ENCODE measurements at places on chromosomes 13 and 19.

DNA sequence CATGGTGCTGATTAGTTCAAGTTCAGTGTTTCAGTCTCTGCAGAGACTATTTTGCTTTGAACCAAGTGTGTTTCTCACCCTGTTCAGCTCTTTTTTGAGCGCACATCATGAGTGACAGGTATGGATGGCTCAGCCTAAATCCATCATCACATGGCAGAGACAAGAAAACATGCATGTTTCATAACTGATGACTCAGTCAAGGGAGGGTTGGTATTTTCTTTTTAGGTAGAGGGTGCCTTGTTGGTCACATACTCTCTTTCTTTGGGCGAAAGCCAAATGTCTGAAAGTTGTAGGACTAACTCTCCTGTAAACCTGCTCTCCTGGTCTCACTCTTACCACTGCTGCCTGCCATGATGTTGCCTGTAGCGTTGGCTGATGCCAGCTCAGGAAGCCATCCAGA is 48.1 kb upstream of the RAP2A start:
- no peak for DNase-seq

GRCh38 chr13:28324181-28324789 is 170.6 kb downstream of the FLT1 start:
- no peak for DNase-seq

DNA sequence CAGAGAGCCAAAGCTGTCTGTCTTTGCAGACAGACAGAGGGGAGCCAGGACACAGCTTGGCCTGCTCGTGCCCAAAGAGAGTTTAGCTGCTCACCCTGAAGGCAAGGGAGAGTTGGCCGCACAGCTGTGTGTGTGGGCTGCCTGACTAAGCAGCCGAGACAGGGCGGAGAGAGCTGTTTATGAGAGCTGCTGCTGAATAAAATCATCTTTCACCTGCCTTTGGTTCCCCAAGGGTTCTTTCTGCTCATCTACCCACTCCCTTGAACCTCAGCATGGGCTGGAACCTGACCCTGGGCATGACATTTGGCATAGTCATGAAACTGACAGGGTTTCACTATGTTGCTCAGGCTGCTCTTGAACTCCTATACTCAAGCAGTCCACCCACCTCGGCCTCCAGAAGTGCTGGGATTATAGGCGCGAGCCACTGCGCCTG is 98.2 kb downstream of the RBM26 start:
- no peak for DNase-seq

- DNase-seq: no peak
These were observed 1189.2 kb downstream of the EFNB2 start for GRCh38 chr13:105346141-105346775.

GRCh38 chr19:46192992-46193650 is 36.4 kb upstream of the IGFL1 start:
- peak; percentile 3 for DNase-seq

DNA sequence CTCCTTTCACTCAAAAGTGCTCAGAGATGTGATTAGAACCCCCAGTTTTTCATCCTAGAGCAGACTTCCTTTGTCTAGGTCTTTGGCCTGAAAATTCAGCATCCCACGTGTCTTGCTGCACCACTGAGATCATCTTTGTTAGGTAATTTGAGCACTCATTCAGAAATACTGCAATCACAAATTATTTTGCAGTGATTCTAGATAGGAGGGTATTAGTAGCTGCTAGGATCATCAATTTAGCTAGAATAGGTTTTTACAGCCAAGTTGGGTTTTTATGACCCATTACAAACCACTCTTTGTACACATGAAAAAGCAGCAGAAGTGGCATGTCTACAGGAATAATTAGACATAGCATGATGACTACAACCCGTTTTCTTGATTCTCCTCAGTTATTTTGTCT is 219.6 kb downstream of the GPC6 start:
- no peak for DNase-seq

- no peak for DNase-seq
These were observed 423.0 kb downstream of the DCT start for GRCh38 chr13:94056362-94056990.

- DNase-seq: no peak
These were observed 12.7 kb downstream of the LPAR6 start for GRCh38 chr13:48400090-48400694.

DNA sequence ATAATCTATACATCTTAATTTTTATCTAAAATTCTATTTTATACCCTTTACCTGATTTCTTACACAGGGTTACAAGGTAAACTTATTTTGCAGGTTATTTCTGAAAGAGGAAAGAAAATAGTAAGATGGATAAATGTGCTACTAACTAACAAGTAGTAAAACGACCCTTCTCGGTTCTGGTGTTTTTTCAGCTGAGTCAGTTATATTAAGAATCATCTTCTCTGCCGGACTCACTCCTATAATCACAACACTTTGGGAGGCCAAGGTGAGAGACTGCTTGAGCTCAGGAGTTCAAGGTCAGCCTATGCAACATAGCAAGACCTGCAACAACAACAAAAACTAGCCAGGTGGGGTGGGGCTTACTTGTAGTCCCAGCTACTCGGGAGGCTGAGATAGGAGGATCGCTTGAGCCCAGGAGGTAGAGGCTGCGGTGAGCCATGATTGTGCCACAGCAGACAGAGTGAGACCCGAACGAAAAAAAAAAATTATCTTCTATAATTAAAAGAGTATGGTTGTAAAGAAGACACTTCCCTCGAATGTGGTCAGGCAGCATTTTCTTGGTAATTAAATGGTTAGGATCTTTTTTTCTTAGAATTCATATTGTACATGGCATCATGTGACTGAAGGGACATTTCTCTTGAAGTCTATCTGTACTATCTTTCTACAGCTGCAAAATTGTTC is 27.9 kb upstream of the RCBTB2 start:
- DNase-seq: no peak

DNA sequence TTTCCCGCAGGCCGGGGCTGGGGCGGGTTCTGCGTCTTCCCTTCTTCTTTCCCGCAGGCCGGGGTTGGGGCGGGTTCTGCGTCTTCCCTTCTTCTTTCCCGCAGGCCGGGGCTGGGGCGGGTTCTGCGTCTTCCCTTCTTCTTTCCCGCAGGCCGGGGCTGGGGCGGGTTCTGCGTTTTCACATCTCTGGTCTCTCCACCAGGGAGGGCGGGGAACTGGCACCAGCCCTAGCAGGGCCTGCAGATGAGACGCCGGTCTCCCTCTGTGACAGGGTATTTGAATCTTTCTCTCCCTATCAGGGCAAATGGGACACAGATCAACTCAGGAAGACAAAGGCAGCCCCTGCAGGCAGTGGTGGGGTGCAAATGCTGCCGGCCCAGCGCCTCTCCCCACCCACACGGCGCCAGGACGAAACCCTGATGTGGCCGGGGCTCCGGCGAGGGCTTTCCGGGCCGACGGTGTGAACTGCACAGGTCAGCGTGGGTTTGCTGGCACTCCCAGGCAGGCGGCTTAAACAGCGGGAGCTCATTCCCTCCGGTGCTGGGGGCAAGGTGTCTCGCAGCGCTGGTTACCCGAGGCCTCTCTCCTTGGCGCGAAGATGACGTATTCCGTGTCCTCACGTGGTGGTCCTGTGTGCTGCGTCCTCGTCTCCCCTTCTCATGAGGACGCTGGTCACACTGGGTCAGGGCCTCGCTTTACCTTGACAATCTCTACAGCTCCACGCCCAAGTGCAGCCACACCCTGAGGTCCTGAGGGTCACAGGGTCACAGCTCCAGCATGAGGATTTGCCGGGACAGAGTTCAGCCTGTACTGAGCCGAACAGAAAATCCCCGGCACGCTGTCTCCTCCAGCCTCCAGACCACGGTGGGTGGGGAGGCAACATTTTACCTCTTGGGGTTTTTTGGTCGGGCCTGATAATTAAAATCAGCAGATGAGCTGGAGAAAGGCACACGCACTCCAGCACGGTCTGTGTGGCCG is 717 bp upstream of the C13orf46 start:
- DNase-seq: no peak

All from substantia nigra (tissue), 51 donors.